Activated CD4-positive, alpha-beta T cell treated with anti-CD3 and anti-CD28 coated beads, Interleukin-2, amount 50 U/mL, for 4 hours (primary cell): ENCODE measurements at places on chromosomes 2 and 18.

DNA sequence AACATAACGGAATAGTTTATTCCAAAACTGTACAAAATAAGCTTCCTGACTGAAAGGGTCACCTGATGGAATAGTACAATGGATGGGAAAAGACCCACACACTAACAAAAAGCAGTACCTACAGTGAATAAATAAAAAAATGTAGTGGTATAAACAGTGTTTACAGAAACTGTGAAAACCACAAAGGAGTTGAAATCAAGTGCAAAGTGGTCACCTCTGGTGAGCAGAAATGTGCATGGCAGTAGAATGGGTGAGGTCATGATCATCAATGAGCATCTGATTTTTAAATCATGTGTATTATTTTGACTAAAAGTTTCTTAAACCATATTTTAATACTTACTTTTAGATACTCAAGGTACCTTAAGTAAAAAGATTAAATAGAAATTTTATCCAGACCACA is 11.4 kb downstream of the WDSUB1 start:
- no peak for DNase-seq

GRCh38 chr2:201156640-201157039 is 26.3 kb upstream of the CASP10 start:
- DNase-seq: no peak

DNA sequence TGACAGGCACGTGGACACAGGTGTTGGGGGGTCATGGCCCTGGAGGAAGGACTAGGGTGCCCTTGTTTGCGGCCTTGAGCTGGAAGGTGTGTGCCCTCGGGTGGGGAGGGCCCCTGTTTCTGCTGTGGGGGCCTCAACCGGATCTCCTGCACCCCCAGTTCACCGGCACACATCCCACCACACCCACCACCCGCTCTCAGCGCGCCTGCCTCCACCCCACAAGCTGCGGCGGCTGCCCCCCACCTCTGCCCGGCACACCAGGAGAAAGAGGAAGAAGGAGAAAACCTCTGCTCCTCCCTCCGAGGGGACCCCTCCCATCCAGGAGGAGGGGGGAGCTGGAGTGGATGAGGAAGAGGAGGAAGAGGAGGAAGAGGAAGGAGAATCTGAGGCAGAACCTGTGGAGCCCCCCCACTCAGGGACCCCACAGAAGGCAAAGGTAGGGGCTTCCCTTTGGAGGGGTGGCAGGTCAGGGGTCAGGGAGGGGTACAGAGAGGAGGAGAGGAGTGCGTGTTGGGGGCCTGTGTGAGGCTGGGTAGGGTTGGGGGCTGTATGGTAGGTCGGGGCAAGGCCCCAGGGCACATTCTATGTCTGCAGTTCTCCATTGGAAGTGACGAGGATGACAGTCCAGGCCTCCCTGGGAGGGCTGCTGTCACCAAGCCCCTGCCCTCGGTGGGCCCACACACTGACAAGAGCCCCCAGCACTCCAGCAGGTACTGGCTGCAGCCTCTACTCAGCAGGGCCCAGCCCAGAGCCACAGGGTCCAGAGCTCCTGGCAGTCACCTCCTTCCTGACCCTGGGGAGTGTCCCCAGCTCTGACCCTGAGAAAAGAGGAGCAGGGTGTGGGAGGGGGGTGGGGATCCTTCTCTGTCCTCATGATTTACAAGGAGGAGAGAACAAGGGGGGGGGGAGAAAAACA is 1.8 kb downstream of the SLC4A3 start:
- no peak for DNase-seq

DNA sequence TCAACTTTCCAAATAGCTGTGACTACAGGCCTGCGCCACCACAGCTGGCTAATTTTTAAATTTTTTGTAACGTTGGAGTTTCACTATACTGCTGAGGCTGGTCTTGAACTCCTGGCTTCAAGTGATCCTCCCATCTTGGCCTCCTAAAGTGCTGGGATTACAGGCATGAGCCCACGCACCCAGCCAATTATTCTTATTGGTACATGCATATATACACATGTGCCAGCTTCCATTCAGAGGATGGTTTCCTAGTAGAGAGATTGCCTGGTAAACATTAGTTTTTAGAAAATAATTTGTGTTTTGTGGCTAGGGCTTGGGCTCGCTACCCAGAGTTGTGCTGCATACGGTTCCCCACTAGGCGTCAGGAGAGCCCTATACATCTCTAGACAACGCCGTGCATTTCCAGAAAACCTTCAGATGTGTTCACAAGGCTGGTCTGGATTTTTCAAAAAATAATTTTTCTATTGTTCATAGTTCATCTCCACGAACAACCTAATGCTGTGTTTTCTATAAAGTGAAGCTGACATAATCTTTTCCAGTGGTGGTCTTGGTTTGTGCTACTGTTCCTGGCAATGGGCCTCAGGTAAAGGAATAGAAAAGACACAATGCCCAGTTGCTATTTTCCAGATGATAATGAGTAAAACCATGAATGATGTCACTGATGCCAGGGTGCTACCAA is 14.6 kb upstream of the AFG3L2 start:
- DNase-seq: peak; percentile 33

DNA sequence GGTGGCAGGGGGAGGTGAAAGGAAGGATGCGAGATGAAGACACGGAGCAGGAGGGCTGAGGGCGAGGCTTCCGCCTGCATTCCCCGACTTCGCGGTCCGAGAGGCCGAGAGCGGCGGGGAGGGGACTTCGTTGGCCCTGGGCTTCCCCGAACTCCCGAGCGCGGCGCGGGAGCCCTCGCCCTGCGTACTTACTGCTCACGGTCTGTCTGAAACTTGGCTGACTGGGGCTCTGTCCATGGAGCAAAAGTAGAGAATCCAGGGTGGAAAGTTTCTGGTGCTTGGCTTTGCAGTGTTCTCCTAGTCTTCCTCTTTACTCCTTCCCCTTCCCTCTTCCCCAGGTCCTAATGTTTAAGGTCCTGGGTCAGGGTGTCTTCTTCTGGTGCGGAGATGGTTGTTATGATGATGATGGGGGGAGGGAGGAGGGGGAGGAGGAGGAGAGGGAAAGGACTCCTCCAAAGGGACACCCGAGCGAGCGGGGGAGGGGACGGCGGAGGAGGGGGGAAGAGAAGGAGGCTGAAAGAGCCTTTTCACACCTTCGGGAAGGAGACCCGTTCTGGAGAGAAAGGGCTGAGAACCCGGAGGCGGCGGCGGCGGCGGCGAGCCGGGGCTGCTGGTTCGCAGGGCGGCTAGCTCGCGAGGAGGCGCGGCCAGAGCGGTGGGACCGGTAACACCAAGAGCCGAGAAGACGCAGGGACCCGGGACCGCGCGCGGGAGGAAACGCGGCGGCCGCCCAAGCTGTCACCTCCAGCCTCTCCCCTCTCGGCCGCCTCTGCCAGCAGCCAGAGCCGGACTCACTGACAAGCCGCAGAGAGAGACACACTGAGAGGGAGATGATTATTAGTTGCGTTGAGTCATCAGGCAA is at the start of gene SATB2:
Gene SATB2, minus strand, starts transcription at position 793 of the 862 bp plus-strand sequence. CDS start 1,902 bp downstream, outside the sequence.
- no peak for DNase-seq

DNA sequence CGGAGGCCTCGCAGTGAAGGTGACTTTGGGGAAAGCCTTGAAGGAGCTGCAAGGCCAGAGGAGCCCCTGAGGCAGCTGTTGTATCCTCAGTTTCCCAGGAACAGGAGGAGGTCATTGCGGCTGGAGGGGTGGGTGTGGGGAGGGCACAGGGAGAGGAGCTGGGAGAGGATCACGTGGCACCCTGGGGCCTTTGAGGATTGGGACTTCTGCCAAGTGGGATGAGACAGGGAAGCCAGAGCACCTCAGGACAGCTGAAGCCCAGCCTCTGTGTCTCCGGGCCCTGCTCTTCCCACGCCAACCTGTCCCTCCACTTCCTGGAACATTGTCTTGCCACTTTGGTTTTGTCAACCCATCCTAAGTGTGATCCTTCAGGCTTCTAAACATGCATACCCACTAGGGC is 19.4 kb upstream of the RRM2 start:
- DNase-seq: no peak

DNA sequence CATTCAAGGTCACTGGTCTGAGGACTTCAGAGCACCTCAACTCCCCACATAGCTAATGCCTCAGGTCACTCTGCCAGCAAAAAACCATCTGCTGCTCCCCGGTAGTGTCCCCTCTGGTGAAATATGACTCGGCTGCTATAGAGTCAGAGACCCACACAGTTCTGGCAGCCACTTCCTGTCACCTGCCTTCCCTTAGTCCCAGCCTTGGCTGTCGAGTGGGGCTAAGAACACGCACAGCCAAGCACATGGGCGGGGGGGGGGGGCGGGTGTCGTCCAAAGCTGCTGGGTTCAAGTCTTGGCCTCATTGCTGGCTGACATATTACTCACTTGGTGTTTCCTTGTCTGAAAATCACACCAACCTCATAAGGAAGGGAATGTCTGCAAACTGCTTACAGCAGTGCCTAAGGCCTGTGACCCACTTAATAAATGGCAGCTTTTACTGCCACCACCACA is 37.5 kb downstream of the POLR1A start:
- peak; percentile 21 for DNase-seq

GRCh38 chr18:44654573-44654972 is 26.1 kb upstream of the SETBP1 start:
- DNase-seq: no peak

GRCh38 chr2:73063909-73064875 is 7.3 kb downstream of the SFXN5 start:
- DNase-seq: no peak

DNA sequence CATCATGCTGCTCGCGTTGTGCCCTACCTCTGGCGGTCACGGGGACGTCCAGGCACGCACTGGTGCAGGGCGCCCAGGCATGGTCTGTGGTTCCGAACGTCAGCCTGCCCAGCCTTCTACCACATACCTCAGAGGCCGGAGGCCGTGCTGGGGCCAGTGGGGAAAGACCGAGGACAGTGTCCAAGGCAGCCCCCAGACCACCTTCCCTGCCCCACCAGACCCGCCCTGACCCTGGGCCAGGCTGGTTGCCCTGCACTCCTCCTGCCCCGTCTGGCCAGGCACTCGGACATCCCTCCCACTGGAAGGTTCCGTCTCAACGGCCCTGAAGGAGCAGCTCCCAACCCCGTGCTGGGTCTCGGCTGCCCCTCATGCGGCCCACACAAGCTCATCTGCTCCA is 32.8 kb downstream of the SLC66A2 start:
- no peak for DNase-seq

DNA sequence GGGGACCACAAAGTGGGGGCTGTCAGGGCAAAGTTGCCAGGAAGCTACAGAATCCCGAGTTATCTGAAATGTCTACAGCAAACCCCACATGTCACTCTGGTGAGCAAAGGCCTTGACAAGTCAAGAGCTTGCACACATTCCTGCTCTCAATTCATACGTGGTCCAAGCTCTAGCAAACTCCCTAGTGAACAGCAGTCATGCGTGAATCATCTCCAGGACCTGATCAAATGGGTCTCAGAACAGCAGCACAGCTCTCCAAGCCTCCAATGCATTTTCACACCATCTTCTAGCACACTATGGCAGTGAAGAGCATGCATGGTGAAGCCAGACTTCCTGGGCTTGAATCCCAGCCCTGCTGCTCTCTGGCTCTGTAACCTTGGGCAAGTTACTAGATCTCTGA is 68.5 kb downstream of the MYO5B start:
- no peak for DNase-seq

DNA sequence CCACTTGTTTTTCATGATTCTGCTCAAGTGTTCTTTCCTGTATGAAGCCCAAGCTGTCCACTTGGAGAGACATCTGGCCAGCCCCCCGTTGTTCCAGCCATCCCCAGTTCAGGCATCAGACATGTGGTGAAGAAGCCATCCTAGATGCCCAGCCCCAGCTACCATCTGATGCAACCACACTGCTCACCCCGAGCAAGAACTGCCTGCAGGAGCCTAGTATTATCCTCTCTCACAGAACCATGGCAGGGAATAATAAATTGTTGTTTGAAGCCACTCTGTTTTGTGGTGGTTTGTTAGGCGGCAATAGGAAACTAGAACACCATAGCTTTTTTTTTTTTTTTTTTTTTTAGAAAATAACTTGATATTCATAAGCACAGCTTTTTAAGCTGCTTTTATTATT is 19.5 kb upstream of the DARS1 start:
- DNase-seq: no peak

GRCh38 chr18:13558124-13558523 is 168.2 kb downstream of the FAM210A start:
- no peak for DNase-seq

- no peak for DNase-seq
Observed at GRCh38 chr2:114122930-114123329, 233.0 kb downstream of the ACTR3 start.

DNA sequence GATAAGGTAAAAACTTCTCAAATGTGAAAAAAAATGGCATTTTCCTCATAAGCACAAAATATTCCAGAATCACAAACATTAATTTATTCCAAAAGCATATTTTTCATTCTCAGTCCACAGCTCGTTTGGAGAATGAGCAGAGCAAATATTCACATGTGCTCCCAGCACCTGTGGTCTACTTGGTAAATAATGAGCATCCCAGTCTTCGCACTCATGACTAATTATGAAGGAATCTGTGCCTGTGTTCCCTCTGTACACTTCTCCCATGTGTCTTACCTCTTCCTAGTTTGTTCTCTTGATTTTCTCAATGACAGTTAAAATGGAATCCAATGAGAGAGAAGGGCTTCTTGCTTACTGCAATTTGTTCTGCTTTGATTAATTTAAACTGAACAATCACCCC is 671.0 kb upstream of the SOX11 start:
- DNase-seq: no peak

- DNase-seq: peak; percentile 64
Observed at GRCh38 chr2:102251042-102251848, 60.1 kb upstream of the IL1RL1 start.

DNA sequence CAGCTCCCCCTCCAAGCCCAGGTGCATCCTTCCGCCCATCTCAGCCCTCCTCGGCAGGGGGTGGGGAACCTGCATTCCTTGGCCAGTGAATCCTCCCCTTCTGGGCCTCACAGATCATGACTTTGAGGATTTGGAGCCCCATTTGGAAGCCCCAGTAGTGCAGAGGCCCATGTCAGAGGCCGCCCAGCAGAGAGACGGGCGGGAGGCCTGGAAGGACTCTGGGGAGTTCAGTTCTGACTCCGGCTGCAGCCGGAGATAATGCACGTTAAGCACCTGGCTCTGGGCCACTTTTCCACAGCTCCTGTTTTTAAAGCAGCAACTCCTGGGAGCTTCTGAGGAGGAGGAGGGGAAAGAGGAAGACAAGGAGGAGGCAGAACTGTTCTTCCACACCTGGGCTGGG is 14.9 kb downstream of the ATOH8 start:
- DNase-seq: no peak

DNA sequence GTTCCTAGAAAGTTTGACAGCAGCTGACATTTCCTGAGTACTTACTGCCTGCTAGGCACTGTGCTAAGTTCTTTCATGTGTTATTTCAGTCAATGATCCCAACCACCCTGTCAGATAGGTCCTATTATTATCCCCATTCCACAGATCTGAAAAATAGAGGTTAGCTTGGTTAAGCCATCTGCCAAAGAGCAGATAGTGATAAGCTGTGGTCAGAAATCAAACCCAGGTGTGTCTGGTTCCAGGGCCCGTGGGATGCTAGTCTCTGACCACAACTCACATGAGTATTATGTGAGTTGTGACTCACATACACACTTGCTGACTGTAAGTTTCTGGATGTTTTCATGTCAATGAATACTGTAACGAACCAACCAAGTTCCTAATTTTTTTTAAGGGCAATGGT is 132.0 kb upstream of the APCDD1 start:
- no peak for DNase-seq
